ENCODE measurements at places on chromosomes 12 and 14.

GRCh38 chr12:58841058-58841798, 79.1 kb downstream of the LRIG3 start:
- DNase-seq: no peak

GRCh38 chr12:122866950-122867607, 28.8 kb downstream of the VPS37B start:
- no peak for DNase-seq

DNA sequence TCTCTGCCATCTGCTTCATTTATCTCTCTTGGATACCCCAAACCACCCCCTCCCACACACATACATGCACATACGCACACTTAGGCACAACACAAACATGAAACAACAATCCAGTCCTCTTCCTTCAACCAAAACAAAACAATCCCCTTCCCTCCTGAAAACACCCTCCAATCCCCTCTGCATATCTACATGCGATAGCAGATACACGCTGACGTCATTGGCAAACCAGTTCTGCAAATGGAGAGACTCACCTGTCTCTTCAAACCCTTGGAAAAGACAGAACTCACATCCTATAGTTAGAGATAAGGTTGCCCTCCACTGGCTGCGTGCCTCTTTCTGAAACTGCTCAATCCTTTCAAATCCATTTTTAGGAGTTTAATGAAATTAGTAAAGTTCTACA, 37.2 kb upstream of the RMST start:
- DNase-seq: no peak

DNA sequence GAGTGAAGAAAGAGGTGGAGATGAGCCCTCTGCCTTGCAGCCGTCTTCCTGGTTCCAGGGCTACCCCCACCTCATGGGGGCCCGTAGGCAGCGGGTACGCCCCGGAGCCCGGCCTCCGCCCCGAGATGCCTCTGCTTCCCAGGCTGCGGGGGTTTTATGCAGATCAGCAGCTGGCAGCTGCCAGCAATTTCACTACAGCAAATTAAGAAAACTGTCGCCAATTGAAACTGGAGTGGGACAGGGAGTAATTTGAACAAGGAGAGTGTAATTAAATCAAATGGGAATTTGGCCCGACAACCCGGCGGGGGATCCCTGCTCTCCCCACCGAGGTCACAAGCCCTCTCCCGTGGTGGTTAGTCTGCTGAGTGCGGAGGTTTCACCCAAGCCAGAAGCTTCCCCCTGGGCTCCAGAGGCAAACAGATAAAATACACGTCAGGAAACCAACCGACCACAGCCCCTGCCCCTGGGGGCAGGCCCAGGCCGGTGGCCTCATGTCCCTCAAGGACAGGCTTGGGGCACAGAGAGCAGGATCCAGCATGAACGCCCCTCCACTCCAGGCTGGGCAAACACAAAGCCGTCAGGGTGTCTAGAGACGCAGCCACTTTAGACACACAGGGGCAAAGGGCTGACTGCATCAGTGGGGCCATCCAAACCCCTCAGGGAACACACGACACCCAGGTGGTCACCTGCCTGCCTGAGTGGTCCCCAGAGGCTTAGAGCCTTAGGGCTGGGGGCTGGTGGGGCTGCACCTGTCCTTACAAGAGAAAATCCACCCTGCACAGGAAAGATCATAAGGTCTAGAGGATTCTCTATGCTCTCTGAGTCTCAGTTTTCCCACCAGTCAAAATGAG, 53.8 kb downstream of the TESC start:
- no peak for DNase-seq
